ENCODE measurements at places on chromosomes 5 and 9.

- ATAC-seq, result peak; percentile 41
These were observed 390.9 kb upstream of the DAB2 start for GRCh38 chr5:39815711-39816110.

DNA sequence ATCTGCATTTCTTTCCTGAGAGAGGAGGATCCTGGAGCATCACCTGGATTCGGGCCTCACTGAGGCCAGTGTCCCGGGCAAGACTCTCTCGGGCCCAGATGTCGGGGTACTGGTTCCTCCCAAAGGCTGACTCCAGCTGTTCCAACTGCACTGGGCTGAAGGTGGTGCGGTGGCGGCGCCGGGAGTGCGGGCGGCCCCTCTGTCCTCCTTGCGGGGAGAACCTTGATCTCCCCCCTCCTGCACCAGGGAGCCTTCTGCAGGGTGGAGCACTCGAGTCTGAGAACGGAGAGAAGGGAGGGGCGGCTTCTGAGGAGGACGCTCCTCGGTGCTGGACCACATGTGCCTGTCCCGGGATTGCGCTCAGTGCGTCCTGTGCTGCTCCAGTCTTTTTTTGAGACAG, 2.0 kb downstream of the PROP1 start:
- no peak for ATAC-seq

DNA sequence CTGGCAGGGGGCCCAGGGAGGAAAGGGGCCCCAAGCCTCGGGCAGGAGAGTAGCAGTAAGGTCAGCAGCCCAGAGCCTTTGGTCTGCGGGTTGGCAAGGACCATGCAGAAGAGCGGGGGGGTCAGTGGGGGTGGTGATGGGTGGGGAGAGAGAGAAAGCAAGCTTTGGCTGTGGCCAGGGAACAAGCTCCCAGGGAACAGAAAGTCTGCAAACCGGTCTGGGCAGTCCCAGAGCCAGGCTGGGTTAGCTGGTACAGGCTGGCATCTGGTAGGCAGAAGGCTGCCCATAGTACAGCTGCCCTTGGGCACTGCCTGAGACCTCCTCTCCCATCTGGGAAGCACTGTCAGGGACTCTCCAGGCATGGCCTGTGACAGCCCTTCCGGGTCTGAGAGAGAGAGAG, 10.5 kb upstream of the EPB41L4B start:
- ATAC-seq, result no peak

DNA sequence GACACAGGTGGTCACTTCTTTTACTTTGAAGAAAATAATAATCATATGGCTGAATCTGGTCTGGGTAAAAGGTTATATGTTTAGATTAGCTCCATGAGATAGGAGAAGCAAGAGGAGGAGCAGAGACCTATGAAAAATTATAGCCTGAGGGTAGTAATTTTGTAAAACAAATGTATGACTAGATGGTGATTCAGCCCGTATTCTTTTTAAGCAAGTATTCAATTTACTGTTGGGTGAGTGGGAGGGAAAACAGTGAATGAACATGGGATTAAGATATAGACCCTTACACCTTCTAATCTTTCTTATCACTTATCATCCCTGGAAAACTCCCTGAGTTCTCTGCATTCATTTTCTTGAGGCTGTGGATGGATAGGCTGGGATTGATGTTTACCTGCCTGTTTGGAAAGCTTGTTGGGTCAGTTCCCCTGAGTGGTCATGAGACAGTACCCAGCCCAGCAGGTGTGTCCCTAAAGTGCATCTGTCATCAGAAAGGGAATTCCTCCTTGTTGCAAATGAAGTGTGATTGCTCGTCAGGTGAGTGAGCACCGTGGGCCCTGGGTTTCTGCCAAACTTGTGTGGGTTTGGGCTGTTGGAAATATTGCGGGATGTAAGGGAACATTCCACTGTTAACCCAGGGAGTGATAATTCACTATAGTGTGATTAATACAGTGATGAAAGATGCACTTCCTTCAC, 101.2 kb upstream of the GDNF start:
- ATAC-seq, result no peak

DNA sequence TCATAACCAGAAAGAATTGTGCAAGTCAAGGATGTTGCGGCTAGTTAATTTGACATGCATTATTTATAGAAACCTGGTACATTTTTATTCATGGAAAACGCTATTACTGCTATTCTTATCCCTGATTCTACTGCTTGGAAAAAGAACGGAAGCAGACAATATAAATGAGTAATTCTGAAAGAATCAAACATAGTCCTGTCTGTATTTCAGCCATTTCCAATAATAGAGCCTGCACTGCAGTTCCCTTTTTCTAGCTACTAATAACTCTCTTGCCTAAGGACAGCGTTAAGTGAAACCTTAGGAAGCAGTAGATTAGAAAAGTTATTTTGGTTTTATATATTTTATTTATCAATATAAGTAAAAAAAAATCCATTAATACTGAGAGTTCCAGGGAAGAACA, 414.9 kb downstream of the CYLC2 start:
- no peak for ATAC-seq

DNA sequence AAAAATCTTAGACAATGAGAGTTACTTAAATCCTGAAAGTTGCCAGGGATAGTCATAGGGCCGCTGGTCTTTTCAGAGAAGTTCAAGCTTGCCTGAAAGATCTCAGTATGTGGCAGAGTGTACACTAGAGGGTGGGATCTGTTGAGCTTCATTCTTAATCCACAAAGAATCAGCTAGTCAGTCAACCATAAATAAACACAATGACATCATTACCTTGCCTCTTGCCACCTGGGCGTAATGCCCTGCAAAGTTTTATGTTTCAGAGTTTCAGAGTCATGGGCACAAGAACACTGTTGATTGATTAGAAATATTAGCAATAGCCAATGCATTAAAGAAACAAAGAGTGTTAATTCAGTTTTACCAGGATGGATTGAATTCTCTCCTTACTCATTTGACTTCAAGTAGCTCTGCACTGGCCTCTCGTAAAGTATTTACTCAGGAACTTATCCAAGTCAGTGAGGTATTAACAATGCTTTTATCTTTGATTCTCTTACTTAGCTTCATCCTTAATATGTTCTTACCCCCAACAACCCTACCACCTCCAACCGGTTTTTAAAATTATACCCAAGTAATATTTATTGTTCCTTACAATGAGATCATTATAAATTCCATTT, 14.3 kb upstream of the ANXA1 start:
- no peak for ATAC-seq

Data from gastroesophageal sphincter (tissue), 4 donors.